DMS53 (cell line): ENCODE measurements at places on chromosomes 4 and X.

- no peak for DNase-seq
These were observed 26.7 kb downstream of the DKK2 start for GRCh38 chr4:107009196-107009968.

GRCh38 chr4:82744284-82744968 is 54.2 kb downstream of the SCD5 start:
- peak; percentile 53 for DNase-seq

DNA sequence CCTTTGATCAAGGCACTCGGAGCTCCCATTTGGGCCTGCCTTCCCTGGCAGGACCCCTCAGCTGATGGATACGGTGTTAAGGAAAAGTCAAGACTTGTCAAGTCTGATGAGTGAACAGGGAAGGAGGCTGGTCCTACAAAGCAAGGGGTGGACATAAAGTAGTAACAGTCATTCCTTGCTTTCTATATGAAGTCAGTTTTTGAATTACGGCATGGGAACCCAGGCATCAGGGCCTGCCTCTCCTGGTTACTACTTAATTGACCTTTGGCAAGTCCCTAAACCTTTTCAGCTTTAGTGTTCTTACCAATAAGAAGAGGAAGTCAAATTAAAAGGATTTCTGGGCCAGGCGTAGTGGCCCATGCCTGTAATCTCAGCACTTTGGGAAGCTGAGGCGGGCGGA is 7.0 kb downstream of the CHST7 start:
- no peak for DNase-seq

GRCh38 chr4:177239878-177240277 is 69.8 kb upstream of the NEIL3 start:
- no peak for DNase-seq

DNA sequence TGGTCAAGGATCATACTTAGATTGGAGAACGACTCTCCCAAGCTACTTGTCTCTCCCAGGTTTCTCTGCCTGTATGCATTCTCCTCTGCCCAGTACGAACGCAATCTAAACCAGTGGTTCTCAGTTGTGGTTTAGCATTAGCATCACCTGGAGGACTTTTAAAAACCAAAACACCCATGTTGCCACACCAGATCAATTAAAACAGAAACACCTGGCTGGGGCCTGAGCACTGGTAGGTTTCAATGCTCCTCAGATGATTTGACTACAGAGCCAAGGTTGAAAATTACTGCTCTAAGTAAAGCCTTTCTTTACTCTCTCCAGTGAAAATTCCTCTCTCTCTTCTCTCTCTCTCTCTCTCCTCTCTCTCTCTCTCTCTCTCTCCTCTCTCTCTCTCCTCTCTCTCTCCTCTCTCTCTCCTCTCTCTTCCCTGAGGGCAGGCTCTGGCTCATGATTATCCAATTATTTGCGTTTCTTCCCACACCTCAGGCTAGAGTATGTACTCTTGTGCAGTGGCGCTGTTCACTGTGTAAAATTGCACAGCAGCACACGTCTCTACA is 153.7 kb upstream of the FGF13 start:
- DNase-seq, result no peak

GRCh38 chrX:4528247-4528646 is 814.8 kb upstream of the PRKX start:
- no peak for DNase-seq

DNA sequence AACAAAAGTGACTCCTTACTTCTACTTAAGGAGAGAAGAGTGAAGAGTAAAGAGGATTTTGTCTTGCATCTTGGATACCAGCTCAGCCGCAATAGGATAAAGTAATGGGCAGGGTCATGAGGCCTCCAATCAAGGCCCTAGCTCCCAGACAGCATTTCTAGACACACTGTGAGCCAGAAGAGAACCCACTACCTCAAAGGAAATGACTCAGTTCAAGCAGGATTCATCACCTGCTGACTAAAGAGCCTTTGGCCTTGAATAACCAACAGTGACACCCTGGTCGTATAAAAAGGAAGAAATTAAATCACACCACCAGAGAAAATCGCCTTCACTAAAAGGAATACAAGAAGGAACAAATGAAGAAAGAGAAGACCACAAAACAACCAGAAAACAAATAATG is 416.1 kb downstream of the PCDH18 start:
- no peak for DNase-seq

GRCh38 chr4:65645185-65645584 is 25.1 kb downstream of the EPHA5 start:
- DNase-seq, result no peak

- peak; percentile 10 for DNase-seq
These were observed 63.2 kb upstream of the TNIP3 start for GRCh38 chr4:121227341-121227792.
